ENCODE measurements at places on chromosomes 16 and 17.
A peak's percentile ranks its signal among the peaks of the same experiment; 100 is the strongest.

GRCh38 chr16:22370038-22370820 is 4.2 kb downstream of the CDR2 start:
- no peak for DNase-seq

DNA sequence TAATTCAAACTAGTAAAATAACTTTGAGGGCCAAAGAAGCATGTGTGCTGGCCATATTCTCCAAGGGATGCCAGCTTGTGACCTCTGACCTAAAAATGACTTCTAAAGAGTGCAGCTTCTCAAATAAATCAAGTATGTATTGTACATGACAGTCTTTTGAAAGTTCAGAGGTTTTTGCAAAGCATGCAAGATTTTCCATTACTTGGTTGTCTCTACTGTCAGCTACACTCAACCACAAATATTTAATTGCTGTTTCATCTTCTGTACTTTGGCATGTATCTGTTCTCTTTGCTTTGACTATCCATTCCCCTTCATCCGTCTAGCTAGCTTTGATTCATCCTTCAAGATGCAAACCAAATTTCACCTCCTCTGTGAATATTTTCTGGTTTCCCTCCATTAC is 121.9 kb upstream of the HS3ST2 start:
- no peak for DNase-seq

GRCh38 chr17:50566886-50567285 is 6.4 kb downstream of the CACNA1G start:
- no peak for DNase-seq

DNA sequence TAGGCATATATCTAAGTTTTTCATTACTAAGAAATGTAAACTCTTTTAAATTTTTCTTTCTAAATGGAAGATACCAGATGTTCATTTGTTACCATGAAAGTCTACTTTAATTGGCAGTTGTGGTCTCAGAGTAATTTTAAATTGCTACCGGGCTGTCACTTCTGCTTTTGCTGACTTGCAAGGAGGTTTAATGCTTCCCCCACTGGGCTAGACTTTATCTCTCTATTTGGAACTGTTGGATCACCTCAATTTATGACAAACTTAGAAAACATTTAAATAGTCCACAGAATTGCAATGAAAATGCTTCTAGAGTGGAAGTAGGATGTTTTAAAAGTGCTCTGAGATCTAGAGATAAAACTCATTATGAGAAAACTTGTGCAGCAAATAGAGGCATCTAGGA is 479.8 kb upstream of the GOT2 start:
- DNase-seq: peak; percentile 19

DNA sequence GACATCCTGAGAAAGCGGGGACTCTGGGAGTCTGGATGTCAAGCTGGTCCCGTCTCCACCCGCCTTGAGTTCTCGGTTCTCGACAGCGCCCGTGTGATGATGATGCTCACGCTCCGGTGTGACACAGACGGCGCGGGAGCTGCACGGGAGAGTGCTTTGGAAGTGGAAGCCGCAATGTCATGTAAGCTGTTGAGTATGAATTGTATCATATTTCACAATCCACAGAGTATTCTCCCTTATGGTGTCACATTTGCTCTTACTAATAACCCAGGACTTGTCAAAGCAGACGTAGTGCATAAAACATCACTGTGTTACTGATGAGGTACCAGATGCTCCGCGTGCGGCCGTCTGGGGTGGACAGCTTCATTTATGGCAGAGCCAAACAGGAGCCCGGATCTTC is 217.5 kb upstream of the CHMP6 start:
- no peak for DNase-seq

- no peak for DNase-seq
These were observed 8.7 kb downstream of the TMEM204 start for GRCh38 chr16:1542166-1542500.

- DNase-seq: peak; percentile 73
These were observed 37.5 kb downstream of the ARHGAP17 start for GRCh38 chr16:24977678-24978075.

- DNase-seq: no peak
These were observed 4.8 kb downstream of the SYNGR2 start for GRCh38 chr17:78173097-78173715.

DNA sequence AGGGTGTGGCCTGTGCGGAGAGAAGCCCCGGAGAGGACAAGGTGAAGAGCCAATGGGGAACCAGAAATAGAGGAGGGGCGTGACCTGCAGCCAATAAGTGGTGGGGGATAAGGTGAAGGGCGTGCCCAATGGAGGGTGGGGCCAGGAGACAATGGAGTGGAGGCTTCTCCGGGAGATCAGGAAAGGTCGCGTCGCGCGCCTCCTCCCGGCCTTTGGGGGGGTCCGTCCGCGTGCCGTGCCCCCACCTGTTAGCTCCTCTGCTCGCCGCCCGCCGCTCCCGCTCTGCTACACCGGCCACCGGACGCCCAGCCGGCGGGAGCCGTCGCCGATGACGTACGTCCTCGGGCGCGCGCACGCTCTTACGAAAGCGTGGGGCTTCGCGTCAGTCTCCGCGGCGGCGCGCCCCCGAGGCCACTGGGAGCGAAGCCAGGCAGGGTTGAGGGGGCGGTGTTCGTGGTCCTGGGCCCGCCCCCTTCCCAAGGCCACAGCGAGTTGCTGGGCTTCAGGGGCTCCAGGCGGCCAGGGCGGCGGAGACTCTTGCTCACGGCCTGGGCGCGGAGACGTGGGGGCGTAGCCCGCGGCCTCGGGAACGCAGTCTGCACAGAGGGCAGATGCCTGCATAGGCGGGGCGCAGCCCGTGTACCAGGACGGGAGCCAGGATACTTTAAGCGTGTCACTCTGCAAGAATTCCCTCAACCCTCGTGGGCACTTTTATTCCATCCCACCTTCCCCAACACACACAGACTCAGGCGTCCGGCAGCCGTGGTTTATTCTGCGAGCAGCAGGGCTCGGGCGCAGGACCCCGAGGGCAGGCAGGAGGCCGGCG is at the start of gene MATCAP1:
MATCAP1 (minus strand) TSS at position 337 of the 826 bp plus-strand sequence. CDS start 3,353 bp downstream, outside the sequence.
- DNase-seq: peak; percentile 98

GRCh38 chr16:1784977-1785845 is 2.5 kb downstream of the NUBP2 start:
- no peak for DNase-seq

- DNase-seq: peak; percentile 65
These were observed 13.3 kb upstream of the COG7 start for GRCh38 chr16:23466162-23466885.

DNA sequence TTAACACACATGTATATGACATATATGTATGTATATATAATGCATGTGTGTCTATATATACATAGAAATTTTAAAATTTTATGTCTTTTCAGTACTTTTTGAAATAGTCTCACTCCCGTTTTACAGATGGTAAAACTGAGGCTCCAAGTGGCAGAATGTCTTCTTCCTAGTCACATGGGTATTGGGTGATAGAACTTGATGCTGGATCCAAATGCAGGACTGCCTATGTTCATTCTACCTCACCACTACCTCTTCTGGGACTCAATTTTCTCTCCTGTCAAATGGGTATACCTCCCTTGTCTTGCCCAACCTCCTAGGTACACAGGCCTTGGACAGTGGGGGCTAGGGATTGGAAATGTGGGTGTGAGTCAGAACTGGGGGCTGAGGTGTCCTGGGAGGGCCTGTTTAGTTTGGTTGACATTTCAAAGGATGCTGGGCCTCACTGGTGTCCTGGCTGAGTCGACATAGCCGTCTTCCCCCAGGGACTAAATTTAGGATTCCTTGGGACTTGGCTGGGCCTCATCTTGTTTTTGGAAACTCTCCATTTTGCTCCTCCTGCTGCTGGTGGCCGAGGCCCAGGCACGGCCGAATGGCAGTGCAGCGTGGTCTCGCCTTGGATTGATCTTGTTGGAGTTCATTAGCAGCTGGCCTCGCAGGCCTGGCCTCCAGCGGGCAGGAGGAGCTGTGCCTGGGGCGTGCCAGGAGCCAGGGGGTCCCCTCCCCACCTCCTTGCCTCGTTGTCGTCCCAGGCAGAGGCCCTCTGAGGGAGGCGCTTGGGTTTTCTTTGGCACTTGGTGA is 25.9 kb downstream of the NKD1 start:
- peak; percentile 46 for DNase-seq

DNA sequence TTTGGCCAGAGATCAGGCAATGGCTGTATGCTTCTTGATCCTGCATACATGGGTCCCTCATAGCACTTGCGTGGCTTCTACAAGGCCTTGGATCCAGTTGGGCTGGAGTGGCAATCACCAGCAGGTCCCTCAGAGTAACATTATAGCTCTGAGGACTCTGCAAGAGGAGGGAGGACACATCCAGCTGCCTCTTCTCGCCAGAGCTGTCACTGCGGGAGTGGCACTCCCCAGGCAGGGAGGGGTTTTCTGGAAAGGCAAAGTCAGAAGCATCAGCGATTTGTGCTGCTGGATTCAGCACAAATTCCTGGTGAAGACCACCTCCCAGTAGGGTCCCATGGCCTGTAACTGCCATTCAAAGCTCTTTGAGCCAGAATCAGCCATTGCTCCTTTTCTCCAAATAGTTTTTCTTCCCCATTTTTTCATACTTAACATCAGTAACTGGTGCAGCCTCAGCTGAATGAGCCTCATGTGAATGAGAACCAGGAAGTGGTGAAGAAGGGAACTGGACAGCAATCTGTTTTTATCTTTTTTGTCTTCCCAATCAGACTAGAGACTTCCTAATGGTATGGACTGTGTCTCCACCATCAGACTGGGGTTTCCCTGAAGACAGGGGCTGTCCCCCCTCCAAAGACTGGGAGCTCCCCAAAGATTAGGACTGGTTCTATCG is 40.6 kb upstream of the HOXB13 start:
- DNase-seq: no peak

GRCh38 chr16:67678354-67679023 is 11.9 kb downstream of the C16orf86 start:
- DNase-seq: no peak

- DNase-seq: peak; percentile 52
These were observed 36.7 kb downstream of the KIAA0753 start for GRCh38 chr17:6603744-6604325.

GRCh38 chr16:12788758-12789157 is 14.9 kb downstream of the CPPED1 start:
- no peak for DNase-seq

GRCh38 chr16:22373662-22374310 is 633 bp downstream of the CDR2 start:
- peak; percentile 62 for DNase-seq

DNA sequence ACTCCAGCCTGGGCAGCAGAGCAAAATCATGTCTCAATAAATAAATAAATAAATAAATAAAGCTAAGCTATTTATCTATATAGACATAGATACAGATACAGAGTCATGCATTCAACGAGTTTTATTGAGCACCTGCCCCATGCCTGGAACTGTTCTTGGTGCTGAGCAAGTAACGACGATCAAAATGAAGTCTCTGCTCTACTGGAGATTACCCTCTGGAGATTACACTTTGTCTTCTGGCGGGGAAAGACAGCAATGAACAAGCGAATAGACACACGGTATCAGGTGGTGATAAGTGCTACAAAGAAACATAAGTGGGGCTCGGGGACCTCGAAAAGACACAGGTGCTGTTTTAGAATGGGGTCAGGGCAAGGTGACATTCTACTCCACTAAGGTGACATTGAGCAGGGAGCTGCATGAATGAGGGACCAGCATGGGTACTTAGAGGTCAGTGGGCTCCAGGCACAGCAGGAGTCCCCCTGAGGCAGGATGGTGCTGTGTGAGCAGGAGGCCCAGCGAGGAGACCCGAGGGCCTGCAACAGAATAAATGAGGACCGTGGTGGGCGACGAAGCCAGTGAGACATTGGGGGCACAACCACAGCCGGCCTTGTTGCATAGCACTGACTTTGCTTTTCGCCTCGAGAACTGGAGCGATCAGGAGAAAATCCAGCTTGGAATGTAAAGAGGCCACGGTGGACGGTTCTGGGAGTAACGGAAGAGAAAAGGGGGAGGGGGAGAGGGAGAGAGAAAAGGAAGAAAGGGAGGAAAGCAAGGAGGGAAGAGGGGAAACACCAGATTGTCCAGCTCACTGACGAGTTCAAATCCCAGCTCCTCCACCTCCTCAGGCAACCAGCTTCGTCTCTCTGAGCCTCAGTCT is 42.4 kb upstream of the MEAK7 start:
- no peak for DNase-seq

- DNase-seq: no peak
These were observed 15.2 kb downstream of the UBE2O start for GRCh38 chr17:76437467-76438402.

- DNase-seq: no peak
These were observed 6.9 kb upstream of the TMEM98 start for GRCh38 chr17:32921017-32921416.

DNA sequence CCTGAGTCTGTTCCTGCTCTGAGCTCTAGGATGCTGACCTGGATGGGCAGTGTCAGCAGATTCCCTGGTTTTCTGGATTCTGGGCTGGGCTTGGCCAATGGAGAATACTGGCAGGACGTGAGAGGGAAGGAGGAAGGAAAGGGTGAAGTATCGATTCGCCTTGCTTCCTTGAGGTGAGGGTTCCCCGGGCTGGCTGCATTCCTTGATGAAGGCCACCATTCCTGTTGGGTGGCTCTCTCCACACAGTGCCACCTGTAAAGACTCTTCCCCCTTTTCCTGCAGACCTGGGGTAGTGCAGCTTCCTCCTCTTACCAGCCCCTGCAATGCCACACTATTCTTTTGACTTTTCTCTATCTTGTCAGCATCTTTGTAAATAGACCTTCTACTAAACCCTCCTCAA is 58.1 kb upstream of the TANC2 start:
- DNase-seq: no peak

DNA sequence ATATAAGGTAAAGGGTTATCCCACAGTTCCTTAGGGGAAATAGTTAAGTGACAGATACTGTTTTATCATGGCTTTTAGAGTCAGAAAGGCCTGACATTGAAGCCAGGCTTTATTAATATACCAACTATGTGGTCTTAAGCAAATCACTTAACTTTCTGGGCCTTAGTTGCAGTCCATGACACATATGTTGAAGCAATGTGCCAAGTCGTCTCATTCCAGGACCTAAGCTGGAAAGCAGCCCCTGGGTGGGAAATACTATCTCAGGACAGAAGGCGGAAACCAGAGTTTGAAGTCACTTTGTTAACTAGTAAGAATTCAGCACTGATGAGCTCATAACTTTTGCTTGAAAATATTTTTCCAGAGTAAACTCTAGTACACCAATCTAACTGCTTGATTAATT is 80.0 kb downstream of the USP32 start:
- peak; percentile 23 for DNase-seq

DNA sequence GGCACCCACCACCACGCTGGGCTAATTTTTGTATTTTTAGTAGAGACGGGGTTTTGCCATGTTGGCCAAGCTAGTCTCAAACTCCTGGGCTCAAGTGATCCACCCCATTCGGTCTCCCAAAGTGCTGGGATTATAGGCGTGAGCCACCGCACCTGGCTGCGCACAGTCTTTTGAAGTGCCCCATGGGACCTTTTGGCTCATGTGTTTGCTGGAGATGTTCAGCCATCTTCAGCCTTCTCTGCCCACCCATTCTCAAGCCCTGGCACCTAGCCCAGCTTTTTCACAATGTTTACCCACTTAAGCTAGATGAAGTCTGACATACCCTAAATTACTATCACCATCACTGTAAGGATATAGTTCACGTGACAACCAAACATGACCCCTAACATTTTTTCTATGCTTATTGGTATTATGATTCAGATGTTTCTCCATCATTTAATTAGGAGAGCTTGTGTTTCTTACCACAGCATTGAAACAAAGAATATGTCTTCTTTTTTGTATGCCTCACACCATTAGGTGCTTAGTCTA is 32.3 kb downstream of the PECAM1 start:
- DNase-seq: no peak

- DNase-seq: peak; percentile 0
These were observed 13.7 kb downstream of the TRPV2 start for GRCh38 chr17:16429083-16429482.

All from astrocyte of the hippocampus (primary cell).